Immature natural killer cell (primary cell): ENCODE measurements at places on chromosomes 4 and X. TPM values are rescaled to one million over a fixed set of nuclear protein-coding genes. Genes with fewer than 3 reads are reported as not detected.

DNA sequence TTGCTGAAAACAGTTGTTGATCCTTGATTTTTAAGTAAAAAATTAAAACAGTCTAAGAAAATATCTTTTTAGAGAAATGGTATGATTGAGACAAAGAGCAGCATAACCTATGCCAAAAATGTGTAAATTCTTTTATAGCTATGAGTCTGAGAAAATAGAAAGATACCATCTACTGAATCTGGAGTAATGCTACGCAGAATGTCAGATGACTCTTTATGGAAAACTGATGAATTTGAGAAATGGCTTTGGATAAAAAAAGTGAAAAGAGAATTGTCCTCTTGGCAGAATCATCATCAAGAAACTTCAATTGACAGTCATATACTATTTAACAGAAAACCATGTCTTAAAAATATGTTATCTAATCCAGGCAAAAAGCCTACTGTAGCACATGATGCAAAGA lies 183.1 kb downstream of the FAT4 start:
- H3K36me3 ChIP-seq = peaks cover 3% of the 10 kb centered on the region
- peaks cover 5% of the 10 kb centered on the region for H3K27me3 ChIP-seq
- H3K4me3 ChIP-seq = no peak overlapping the region
- H3K4me1 ChIP-seq = no peaks in the 10 kb centered on the region
- H3K27ac ChIP-seq = no peak overlapping the region
- no peak for DNase-seq

- H3K4me3 ChIP-seq = no peak overlapping the region
- H3K27me3 ChIP-seq = peaks cover 2% of the 10 kb centered on the region
- H3K4me1 ChIP-seq = peaks cover 15% of the 10 kb centered on the region
Measured at GRCh38 chrX:120419463-120419862, 49.6 kb downstream of the LAMP2 start.

PCDH19 gene
- polyA plus RNA-seq = not detected

GRCh38 chrX:150038315-150038714 lies 100.0 kb upstream of the EOLA2 start:
- H3K36me3 ChIP-seq = no peaks in the 10 kb centered on the region
- no peak for DNase-seq
- H3K27me3 ChIP-seq = peaks cover 2% of the 10 kb centered on the region
- no peaks in the 10 kb centered on the region for H3K4me1 ChIP-seq
- H3K27ac ChIP-seq = no peak overlapping the region

GRCh38 chr4:79178760-79179159 lies 147.1 kb downstream of the NAA11 start:
- H3K27me3 ChIP-seq = no peaks in the 10 kb centered on the region
- no peaks in the 10 kb centered on the region for H3K4me1 ChIP-seq
- H3K4me3 ChIP-seq = no peak overlapping the region

- no peak overlapping the region for H3K4me3 ChIP-seq
- peaks cover 3% of the 10 kb centered on the region for H3K27me3 ChIP-seq
- H3K36me3 ChIP-seq = no peaks in the 10 kb centered on the region
- DNase-seq = no peak
- H3K4me1 ChIP-seq = no peaks in the 10 kb centered on the region
- no peak overlapping the region for H3K27ac ChIP-seq
Measured at GRCh38 chr4:104719539-104720230, 225.0 kb upstream of the CXXC4 start.

- H3K27me3 ChIP-seq = peaks cover 1% of the 10 kb centered on the region
- H3K4me3 ChIP-seq = no peak overlapping the region
- no peaks in the 10 kb centered on the region for H3K36me3 ChIP-seq
- no peak overlapping the region for H3K27ac ChIP-seq
- no peaks in the 10 kb centered on the region for H3K4me1 ChIP-seq
Measured at GRCh38 chr4:164210377-164210776, 543.6 kb upstream of the SMIM31 start.

IL1RAPL1 gene
- not detected for polyA plus RNA-seq

DNA sequence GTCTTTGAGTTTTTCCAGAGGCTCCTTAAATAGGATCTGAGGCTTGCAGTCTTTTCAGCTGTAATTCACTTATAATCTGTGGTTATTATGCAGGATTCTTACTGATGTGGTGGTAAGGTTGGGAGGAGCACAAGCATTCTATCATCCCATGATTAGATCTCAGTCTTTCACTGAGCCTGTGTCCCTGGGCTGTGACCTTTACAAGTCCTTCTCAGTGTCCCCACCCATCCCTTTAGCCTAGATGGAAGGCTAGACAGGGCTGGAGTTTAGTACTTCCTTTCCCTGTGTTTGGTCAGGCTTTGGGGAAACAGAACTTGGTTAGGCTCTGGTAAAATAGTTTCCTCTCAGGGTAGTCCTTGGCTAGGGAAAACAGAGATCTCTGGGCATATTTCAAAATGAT lies 17.1 kb upstream of the NKAP start:
- no peaks in the 10 kb centered on the region for H3K36me3 ChIP-seq

DNA sequence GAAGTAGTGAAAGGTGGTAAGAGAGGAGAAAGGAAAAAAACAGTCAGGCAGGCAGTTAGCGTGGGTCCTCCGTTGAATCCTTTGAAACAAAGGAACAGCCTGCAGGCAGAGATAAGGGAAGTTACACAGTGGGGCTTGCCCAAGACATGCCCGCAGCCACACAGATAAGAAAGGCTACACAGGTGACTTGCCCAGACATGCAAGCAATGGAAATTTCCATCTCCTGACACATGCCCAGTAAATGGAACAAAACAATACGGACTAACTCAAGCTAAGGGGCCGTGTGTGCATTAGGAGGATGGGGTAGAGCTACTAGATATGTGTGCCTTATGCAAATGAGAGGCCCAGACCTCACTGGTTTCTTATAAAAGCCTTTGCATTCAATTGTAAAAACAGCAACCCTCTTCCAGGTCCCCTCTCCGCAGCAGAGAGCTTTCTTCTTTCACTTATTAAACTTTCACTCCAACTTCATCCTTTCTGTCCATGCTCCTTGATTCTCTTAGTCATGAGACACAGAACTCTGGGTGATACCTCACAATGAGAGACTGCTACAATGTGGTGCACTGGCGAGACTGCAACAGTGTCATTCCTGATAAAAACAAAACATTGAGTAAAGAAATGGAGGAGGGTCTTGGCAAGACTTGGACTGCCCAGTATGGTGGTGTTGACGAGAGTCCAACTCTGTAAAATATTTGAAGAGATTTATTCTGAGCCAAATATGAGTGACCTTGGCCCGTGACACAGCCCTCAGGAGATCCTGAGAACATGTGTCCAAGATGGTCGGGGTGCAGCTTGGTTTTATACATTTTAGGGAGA lies 997.4 kb upstream of the PRKX start:
- H3K4me3 ChIP-seq = no peak overlapping the region
- H3K27ac ChIP-seq = no peak overlapping the region
- no peak for DNase-seq
- no peaks in the 10 kb centered on the region for H3K27me3 ChIP-seq

RNF150 gene
- polyA plus RNA-seq = not detected

GRCh38 chr4:177638871-177639270 lies 196.6 kb upstream of the AGA start:
- H3K4me1 ChIP-seq = no peaks in the 10 kb centered on the region
- peaks cover 2% of the 10 kb centered on the region for H3K27me3 ChIP-seq
- H3K36me3 ChIP-seq = no peaks in the 10 kb centered on the region
- no peak overlapping the region for H3K4me3 ChIP-seq

DNA sequence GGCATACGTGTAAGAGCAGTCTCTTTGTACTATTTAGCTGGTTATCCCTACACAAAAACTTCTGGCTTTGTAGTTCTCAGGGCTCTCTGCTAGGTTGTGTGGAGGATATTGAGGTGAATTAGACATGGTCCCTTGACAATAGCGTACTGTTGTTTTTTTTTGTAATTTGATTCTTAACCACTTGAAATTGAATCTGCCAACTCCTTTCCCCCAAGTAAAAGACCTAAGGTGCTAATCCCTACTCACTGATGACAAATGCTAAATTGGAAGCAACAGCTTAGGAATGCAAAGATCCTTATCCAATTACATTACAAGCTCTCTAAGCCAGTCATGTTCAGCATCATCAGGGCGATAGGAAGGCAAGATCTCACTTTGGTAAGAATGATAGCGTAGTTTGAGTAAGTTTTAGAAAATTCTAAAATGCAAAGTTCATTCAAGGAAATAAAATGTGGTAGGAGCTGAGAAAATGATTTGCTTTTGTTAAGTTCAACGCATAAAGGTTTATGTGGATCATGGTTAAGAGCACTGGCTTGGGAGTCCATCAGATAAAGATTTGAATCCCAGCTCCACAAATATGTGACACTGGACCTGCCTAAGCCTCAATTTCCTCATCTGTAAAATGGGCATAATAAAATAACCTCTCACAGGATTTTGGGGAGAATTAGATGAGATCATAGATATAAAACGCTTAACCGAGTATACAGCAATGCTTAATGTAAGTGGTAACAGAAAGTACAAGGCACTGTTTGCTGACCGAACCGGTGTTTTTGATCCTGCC lies 39.3 kb downstream of the DOCK11 start:
- peaks cover 86% of the 10 kb centered on the region for H3K4me1 ChIP-seq
- no peaks in the 10 kb centered on the region for H3K36me3 ChIP-seq
- DNase-seq = no peak
- no peak overlapping the region for H3K4me3 ChIP-seq

- no peaks in the 10 kb centered on the region for H3K27me3 ChIP-seq
- no peak overlapping the region for H3K4me3 ChIP-seq
- no peak for DNase-seq
Measured at GRCh38 chr4:173051716-173052115, 116.9 kb upstream of the GALNT7 start.

DNA sequence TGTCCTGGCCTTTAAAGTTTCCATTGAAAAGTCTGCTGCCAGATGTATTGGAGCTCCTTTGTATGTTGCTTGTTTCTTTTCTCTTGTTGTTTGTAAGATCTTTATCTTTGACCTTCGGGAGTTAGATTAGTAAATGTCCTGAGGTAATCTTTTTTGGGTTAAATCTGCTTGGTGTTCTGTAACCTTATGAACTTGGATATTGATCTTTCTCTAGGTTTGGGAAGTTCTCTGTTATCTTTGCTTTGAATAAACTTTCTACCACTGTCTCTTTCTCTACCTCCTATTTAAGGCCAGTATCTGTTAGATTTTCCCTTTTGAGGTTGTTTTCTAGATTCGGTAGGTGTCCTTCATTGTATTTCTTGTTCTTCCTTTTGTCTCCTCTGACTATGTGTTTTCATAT lies 447.8 kb downstream of the FAM133A start:
- H3K36me3 ChIP-seq = no peaks in the 10 kb centered on the region
- no peaks in the 10 kb centered on the region for H3K4me1 ChIP-seq
- no peak overlapping the region for H3K4me3 ChIP-seq
- no peak overlapping the region for H3K27ac ChIP-seq
- peaks cover 2% of the 10 kb centered on the region for H3K27me3 ChIP-seq

MTNR1A gene
- not detected for polyA plus RNA-seq

DNA sequence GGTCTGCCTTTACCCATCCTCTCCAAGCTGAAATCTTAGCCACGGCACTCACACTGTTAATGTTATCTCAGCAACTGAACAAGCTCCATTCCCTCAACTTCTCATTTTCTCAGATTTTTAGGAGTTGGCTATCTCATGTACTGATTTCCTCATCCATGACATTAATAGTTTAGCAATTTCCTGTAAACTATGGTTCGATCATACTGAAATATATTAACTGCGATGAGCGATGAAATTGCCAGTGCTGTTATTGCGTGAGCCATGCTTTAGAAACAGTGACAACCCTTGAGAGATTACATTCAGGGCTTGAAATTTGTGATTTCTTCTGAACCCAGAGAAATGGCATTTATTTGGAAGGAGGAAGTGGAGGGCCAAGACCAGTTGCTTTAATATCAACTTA lies 223.7 kb downstream of the GPAT3 start:
- no peak for DNase-seq
- H3K27me3 ChIP-seq = peaks cover 3% of the 10 kb centered on the region
- H3K4me3 ChIP-seq = no peak overlapping the region
- no peaks in the 10 kb centered on the region for H3K4me1 ChIP-seq

DNA sequence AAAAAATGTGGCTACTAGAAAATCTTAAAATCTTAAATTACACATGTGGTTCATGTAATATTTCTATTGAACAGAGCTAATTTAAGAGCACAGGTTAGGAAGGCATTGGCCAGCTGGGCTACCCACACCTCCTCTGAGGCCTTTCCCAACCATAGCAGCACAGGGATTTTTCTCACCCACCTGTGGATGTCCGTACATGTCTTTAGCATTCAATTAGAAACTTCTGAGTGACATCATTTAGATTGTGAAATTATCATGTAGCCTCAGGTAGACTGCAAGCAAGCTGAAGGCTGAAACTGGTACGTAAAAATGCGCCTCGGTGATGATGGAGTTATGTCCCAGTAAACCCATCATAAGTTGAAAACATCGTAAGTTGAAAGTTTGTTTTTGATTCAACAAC lies 31.2 kb downstream of the SCARB2 start:
- H3K36me3 ChIP-seq = no peaks in the 10 kb centered on the region
- H3K27me3 ChIP-seq = no peaks in the 10 kb centered on the region
- no peak overlapping the region for H3K27ac ChIP-seq
- no peak overlapping the region for H3K4me3 ChIP-seq
- H3K4me1 ChIP-seq = no peaks in the 10 kb centered on the region

- H3K27ac ChIP-seq = no peak overlapping the region
- H3K4me3 ChIP-seq = no peak overlapping the region
Measured at GRCh38 chr4:87185146-87185870, 35.1 kb downstream of the KLHL8 start.

DNA sequence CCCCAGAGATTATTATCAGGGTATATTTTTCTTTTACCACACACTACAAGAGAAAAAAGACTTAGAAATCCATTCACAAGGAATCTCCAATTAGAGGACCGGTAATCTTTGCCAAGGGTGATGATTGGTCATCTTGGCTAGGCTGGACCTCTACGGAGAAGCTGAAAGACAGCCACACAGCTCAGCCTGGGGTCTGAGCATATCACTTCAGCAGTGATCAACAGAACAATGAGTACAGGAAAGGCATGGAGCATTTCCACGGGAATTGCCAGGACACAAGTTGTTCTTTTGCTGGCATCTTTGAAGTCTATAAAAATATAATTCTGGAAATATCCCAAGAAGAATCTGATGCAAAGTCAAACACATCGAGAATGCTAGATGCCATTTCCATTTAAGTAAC lies 191.5 kb downstream of the TENM3 start:
- no peak for DNase-seq
- no peak overlapping the region for H3K27ac ChIP-seq

DNA sequence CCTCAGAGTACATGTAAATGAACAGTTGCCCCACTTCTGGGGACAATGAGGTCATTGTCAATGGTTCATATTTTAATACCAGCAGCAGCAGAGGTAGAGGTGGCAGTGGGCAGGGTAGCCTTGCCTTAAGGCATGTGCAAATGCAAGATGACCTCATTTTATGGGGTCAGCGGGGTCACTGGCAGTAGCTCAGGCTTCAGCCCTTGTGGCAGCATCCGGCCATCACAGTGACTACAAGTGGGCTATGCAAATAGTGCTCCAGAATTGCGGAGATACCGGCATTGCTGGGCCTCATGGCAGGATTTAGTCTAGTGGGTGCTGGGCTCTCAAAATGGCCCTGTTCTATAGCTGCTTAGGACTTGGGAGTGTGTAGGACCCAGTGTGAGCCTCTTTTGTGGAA lies 144.7 kb downstream of the FAM47A start:
- H3K27ac ChIP-seq = no peak overlapping the region
- no peaks in the 10 kb centered on the region for H3K36me3 ChIP-seq
- no peak overlapping the region for H3K4me3 ChIP-seq
- H3K4me1 ChIP-seq = no peaks in the 10 kb centered on the region
- DNase-seq = no peak

- no peaks in the 10 kb centered on the region for H3K27me3 ChIP-seq
- DNase-seq = no peak
- no peaks in the 10 kb centered on the region for H3K36me3 ChIP-seq
- H3K4me3 ChIP-seq = no peak overlapping the region
Measured at GRCh38 chr4:161320377-161320776, 843.4 kb downstream of the FSTL5 start.
